ENCODE measurements at places on chromosomes 1 and 21.
A peak's percentile ranks its signal among the peaks of the same experiment; 100 is the strongest.

- DNase-seq: peak; percentile 70
Measured at GRCh38 chr1:109790735-109791494, 27.2 kb upstream of the EPS8L3 start.

GRCh38 chr21:43274022-43274945, 105.5 kb downstream of the CRYAA start:
- DNase-seq: no peak

- DNase-seq: peak; percentile 69
Measured at GRCh38 chr1:206461602-206462455, 8.4 kb upstream of the IKBKE start.

GRCh38 chr1:99397029-99397428, 132.7 kb downstream of the PLPPR4 start:
- no peak for DNase-seq

DNA sequence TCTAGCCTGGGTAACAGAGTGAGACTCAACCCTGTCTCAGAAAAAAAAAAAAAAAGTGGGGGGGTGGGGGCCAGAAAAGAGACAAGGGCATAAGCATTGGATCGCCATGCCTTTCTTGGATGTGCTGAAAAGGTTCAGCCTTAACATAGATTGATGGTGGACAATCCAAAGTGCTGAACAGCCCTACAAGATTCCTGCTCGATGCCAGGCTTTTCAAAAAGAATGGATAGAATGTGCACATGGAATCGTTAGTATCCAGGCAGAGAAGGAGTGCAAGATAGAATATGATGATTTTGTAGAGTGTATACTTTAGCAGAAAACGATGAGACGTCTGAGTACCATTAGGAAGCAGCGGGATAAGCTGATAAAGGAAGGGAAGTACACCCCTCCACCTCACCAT, 10.9 kb upstream of the COA7 start:
- DNase-seq: no peak

GRCh38 chr1:86068841-86069756, 87.5 kb downstream of the COL24A1 start:
- DNase-seq: no peak

DNA sequence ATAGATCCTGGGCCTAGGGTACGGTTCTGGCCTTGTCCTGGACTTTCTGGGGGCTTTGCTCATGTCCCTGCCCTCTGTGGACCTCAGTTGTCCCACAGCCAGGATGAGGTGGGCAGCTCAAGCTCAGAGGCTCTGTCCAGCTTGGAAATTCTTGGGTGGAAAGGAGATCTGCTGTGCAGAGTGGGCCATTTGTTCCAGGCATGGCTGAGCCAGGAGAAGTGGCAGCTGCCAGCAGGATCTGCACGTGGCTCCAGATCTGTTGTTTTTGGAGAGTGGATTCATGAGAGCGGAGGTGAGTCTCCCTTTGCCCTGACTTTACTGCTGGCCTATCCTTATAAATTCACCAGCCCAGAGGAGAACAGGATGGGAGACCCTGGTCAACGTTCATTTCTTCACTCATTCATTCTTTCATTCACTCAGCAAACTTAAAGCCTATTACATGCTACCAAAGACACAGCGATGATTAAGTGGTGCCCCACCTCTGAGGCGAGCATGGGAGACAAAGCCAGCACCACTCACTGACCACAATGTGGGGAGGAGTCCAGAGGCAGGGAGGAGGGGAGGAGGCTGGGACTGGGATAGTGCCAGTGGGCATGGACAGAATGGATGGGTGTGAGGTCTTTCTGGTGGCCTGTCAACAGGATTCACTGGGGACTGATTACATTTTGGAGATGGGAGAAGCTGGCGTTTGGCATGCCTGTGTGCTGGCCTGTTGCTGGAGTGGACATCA, 205.1 kb downstream of the TRABD2B start:
- no peak for DNase-seq
